Tibial nerve (tissue), 4 donors: ENCODE measurements at places on chromosomes 13 and 19.

DNA sequence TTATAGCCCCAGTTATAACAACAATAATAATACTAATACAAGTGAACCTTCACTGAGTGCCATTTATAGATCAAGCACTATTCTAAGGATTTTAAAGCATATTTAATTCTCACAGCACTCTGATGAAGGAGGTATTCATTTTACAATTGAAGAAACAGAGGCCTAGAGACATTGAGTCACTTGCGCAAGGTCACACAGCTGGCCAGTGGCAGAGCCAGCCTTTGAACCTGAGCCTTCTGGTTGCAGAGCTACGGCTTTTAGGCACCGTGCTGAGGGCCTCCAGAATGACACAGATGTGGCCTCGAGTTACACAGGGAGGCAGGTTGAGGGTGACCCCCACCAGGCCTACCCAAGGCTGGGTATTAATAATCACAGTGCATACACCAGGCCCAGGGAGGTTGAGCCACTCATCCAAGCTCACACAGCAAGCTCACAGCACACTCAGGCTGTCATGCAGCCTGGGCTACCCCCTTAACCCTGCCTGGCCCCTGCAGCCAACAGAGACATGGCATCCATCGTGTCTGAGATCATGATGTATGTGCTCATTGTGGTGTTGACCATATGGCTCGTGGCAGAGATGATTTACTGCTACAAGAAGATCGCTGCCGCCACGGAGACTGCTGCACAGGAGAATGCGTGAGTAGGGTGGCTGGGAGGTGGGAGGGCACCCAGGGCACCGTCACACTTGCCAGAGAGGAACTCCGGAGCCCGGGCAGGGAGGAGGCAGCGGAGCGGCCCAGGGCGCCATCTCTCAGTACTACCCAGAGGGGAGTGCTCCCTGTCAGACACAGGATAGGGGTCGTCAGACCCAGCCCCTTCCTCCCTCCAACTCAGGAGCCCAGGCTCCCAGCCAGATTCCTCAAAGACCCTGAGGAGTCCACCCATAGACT lies 2.7 kb upstream of the HPN start:
- no peak for DNase-seq

DNA sequence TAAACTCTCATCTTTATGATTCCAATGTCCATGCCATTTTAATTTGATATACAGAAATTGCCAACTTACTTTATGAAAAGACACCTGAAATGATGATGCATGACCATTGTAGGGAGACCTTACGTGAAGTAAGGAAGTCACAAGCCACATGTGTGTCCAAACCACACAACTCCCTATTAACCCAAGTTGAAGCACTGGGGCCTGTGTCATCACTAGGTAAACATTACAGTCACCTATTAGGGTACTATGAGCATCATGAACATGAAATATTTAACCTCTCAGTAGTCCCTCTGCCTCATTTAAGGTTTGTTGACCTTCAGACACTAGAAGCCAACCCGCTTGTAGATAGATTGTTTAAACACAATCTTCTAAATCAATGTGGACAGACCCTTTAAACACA lies 576.9 kb downstream of the IRS2 start:
- DNase-seq: no peak

DNA sequence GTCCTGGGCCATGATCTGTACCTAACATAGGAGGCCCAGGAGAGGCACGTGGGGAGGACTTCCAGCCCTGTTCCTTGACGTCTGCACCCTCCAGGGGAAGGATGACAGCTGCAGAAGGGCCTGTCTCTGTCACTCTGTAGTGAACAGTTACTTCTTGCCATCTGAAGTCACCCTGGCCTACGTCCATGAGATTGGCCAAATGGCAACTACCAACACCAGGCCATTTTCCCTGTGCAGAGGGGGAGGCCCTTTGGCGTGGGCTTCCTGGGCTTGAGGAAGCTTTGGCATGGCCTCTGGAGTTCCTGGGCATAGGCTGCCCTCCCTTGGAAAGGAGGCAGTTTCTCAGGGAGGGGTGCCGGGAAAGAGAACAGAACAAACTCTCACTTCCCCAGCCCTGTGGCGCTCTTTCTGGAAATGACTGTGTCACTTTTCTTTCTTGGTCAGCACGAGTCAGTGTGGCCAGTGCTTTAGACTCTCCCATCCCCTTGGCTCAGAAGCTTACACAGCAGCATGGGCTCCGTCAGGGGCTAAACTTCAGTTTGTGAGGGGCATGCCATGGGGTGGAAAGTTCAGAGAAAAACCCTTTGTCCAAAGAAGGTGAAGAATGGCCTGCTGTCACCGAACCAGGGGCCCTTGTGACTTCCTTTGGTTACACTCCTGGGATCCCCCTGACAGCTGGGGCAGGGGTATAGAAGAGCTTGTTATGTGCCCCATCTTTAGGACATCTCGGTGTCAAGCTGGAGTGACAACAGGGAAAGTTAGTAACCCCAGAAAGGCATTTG lies 5.3 kb downstream of the CARM1 start:
- DNase-seq: no peak

- no peak for DNase-seq
Observed at GRCh38 chr13:21675095-21675991, 4.5 kb downstream of the FGF9 start.

GRCh38 chr13:92187378-92187989 lies 789.1 kb downstream of the GPC5 start:
- no peak for DNase-seq

GRCh38 chr19:12723641-12724426 lies at the start of gene TNPO2:
TSS of gene TNPO2 (minus strand) at chr19:12723932. CDS start at chr19:12720977, 2,955 bp downstream.
- peak; percentile 40 for DNase-seq

- DNase-seq: no peak
Observed at GRCh38 chr13:39970177-39970846, 314.9 kb downstream of the COG6 start.

- DNase-seq: no peak
Observed at GRCh38 chr19:44476559-44477408, 23.5 kb downstream of the ZNF180 start.

DNA sequence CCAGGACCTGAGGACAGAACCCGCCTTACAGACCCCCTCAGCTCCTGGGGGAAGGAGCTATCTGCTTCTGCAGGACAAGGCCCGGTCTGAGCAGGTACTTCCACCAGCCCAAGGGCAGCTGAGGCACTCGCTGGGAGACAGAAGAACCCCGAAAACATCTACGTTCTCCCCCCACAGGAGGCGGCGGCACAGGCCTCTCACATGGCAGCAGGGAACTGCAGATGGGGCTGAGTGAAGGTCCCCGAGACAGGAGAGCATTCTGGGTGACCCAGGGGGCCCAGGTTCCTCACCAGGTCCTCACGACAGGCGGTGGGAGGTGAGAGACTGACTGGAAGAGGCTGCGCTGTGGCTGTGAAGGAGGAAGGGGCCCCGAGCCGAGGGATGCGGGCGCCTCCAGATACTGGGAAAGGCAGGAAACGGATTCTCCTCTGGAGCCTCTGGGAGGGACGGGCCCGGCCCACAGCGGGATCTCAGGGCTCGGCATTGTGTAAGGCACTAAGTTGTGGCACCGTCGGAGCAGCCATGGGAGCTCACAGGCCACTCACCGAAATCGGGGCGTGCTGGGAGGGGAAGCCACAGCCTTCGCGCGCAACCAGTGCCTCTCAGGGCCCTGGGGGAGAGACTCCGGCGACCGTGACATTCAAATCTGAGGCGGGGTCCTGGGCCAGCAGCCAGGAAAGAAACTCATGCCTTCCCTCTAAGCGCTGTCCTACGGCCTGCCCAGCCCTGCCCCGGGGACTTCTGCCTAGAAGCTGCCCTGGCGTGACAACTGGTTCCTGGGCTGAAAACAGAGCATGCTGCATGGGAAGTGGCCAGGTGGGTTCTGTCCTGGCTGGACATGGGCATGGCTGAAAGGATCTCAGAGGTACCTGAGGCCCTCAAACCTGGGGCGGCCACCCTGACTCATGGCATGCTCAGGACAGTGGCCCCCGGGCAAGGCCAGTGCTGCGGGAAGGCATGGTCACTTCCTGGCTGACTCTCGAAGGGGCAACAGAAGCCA lies 14.0 kb downstream of the RPL36 start:
- no peak for DNase-seq

DNA sequence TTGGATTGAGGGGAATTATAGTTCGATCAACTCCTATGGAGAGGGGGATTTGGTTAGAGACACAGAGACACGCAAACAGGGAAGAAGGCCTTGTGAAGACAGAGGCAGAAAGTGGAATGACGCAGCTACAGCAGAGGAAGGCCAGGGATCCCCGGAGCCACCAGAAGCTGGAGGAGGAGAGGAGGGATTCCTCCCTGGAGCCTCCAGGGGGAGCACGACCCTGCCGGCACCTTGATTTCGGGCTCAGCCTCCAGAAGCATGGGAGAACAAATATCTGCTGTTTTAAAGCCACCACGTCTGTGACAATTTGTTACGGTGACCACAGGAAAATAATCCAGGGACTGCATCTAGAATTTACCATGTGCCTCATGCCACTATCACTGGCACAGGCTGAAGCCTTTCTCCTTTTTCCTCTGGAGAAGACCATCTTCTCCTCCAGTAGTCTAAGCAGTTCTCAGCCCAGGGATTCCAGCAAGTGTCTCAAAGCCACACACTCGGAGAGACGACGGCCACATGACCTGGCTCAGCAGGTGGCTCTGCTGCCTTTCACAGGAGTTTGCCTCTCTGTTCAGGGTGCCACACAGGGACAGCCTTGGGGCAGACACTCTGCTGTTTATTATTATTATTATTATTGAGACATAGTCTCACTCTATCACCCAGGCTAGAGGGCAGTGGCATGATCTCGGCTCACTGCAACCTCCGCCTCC lies 39.9 kb upstream of the CCNE1 start:
- no peak for DNase-seq

DNA sequence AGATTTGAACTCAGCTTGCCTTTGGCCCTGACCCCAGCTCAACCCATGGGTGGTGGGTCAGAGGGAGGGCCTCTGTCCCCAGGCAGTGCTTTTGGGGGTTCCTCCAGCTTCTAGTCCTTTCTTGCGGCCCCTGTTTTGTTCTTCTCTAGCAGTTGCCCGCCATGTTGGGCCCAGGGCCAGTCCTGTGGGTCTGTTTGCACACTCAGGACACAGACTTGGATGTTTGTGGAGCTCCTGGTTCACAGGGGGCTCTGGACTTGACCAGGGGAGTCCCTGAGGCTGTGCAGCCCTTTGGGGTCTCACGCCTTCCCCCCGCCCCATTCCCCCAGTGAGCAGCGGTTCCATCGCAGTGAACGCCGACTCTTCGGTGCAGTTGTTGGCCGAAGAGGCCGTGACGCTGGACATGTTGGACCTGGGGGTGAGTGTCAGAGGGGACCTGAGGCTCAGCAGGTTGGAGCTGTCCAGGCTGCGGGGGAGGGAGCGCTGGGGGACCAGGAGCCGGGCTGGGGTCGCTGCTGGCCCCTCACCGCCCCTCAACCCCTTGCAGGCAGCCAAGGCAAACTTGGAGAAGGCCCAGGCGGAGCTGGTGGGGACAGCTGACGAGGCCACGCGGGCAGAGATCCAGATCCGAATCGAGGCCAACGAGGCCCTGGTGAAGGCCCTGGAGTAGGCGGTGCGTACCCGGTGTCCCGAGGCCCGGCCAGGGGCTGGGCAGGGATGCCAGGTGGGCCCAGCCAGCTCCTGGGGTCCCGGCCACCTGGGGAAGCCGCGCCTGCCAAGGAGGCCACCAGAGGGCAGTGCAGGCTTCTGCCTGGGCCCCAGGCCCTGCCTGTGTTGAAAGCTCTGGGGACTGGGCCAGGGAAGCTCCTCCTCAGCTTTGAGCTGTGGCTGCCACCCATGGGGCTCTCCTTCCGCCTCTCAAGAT lies 2.5 kb downstream of the ATP5F1D start:
- peak; percentile 75 for DNase-seq

- no peak for DNase-seq
Observed at GRCh38 chr13:49238621-49239020, 9.1 kb upstream of the CDADC1 start.

- DNase-seq: no peak
Observed at GRCh38 chr13:70732611-70733010, 624.4 kb upstream of the KLHL1 start.

DNA sequence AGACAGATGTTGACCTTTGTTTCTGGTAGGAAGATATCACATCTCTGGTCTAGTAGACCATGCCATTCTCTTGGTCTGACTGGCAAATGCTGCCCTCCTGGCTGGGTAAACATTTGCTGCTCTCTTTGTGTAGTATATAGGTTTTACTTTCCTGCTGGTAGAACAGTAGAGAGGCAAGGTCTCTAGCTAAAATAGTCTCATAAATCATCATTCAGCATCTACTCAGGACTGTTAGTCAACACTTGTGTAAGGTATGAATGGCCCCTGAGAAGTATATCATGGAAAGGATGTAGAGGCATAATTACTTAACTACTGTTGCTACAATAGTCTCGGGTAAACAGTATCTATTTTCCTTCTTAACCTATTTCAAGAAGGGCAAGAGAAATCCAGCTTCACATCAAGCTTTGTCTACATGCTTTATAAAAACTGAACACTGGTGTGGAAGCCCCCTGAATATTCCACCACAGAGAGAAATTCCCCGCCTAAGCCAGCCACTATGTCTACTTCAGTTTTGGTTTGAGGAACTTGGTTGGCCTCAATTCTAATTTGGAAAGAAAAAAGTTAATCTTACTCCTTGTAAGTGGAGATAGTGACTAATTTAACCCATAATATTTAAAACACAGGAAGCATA lies 18.4 kb upstream of the MYCBP2 start:
- DNase-seq: no peak

DNA sequence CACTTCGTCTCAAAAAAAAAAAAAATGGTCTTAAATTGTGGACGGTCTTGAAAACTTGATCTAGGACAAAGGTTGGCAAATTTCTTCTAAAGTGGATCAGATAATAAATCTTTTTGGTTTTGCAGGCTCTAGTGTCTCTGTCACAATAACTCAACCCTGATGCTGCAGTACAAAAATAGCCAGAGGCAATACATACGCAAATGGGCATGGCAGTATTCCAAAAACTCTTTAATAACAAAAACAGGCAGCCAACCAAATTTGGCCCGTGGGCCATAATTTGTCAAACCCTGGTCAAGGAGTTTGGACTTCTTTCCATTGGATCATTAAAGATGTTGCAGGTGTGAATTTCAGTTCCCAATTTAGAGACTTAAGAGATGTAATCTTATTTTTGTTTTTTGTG lies 93.5 kb upstream of the MRI1 start:
- DNase-seq: no peak

DNA sequence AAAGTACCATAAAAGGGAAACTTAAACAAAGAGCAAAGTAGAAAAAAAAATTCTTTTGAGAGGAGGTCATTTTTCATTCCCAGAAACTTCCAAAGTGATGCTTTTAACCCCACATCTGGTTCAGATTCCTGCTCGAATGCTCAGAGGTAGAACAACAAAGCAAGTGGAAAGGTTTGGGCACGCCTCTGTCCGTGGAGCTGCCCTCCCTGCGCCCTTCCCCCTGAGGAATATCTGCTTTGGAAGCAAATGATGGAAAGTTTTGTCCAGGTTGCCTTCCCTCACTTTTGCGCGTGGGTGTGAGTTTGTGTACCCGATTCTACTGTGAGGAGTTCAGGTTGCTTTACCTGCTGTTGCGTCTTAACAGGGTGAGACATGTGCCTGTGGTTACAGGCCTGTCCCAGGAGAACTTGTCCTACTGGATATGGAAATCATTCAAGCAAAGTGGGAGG lies 110.2 kb downstream of the KLF5 start:
- no peak for DNase-seq

GRCh38 chr13:32141462-32141861 lies 109.9 kb downstream of the FRY start:
- DNase-seq: no peak
